NCI-H2107 (cell line): ENCODE measurements at places on chromosomes 7 and 10.

DNA sequence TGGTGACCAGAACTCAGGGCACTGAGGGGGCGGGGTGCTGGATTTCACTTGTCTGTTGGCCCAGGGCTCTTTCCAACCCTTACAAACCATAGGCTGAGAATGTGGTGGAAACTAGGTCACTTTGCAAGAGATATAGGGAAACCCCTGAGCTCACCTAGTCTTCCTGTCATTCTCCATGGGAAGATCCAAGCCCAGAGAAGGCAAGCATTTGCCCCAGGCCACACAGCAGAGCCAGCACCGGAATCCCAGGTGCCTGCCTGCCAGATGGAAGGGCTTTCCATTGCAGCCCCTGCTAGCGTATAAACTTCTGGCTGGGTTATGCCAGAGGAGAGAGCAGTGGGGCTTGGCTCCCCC is 427 bp downstream of the PYROXD2 start:
- no peak for DNase-seq

GRCh38 chr7:152896217-152896616 is 136.7 kb downstream of the ACTR3B start:
- DNase-seq: no peak

- no peak for DNase-seq
These were observed 13.0 kb downstream of the MXI1 start for GRCh38 chr10:110220398-110220797.

DNA sequence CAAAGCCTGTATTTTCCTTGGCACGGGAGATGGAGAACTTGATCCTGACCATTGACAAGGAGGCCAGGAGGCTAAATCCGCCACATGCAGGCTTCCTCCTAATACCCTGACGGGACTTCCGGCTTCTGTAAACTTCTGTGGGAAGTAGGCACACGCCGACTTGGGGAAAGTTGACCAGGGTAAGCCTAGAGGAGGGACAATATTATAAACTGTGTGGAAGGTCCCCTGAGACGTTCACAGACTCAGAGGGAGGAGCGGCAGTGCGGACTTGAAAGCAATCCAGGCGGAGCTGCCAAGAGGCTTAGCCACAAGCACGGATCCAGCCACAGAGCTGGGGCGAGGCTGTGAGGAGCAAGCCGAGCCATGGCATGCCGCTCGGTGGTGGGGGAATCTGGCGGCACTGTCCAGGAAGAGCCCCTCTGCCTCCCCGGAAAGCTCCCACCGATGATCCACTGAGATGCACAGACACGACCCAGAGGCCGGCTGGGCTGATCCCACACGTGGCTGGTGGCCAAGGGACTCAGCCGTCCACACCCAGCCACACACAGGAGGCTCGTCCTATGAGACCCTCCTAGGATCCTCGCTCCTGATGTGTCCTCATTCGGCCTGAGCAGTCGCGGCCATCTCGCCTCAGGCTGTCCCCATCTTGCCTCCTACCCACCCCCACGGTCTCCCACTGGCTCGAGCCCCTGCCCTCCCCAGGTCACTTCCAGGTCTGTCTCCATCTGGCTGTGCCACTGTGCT is 40.0 kb upstream of the INSIG1 start:
- no peak for DNase-seq

DNA sequence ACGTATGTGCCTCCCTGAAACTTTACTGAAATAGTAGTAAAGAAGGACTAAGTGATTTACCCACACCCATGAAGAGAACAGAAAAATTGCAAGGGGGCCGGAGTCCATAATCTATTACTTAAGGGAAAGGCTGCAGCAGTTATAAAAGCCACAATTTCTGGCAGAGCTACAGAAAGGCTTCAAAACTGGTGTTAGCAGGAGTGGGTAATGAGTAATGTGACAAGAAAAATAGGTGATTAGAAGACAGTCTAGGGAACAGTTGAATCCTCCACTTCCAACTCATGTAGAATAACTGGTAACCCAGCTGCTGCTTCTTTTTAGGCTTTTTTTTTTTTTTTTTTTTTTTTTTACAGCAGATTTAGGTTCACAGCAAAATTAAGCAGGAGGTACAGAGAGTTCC is 413.3 kb downstream of the SFMBT2 start:
- no peak for DNase-seq

DNA sequence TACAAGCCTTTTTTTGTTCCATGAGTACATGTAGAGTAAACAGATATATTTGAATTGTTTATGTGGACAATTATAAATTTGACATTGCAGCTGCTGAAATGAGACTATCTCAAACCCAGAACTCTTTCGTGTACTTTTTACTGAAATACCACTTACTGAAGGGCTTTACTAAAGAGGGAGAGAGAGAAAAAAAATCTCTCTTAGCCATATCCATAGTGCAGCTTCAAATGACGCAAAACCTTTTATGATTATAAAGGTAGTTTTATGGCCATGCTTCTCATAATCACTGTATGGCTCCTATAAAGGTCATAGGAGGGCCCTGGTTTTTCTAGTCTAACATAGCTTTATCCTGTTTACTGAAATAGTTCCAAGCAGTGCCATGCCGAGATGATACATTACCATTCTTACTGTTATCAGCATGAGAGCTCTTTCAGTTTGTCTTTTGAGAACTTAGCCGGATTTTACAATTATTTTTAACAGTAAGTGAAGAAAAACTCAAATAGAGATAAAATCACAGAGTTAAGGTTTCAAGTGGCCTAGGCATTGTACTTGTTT is 35.1 kb downstream of the KCND2 start:
- no peak for DNase-seq

DNA sequence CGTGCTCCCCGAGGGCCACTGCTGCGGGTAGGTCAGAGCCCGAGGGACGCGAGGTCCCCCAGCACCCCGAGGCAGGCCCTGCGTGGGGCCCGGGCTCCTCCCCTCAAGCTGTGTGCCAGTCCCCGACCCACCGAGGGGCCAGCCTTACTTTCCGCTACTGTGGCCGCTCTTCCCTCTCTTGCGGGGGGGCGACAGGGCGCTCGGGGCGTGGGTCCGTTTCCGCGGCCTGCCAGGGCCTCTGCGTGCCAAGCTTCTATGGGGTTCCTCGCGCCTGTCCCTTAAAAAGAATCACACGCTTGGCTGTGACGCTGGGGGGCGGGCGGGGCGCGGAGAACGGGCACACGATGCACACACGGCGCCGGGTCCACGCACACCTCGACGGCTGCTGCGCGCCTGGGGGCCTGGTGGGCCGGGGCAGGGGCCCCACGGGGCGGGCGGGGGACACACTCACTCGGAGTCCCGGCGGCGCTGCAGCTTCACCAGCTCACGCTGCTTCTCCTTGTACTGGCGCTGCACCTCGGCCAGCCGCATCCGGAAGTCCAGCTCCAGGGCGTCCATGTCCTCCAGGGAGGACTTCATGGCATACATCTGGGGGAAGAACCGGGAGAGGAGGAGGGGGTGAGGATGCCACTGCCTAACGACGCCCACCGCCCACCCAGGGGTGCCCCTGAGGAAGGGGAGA is 62.0 kb downstream of the TNRC18 start:
- DNase-seq: no peak

- no peak for DNase-seq
These were observed 366.1 kb upstream of the BMPER start for GRCh38 chr7:33539198-33539597.

- no peak for DNase-seq
These were observed 70.0 kb upstream of the FAM13C start for GRCh38 chr10:59432207-59432900.

GRCh38 chr10:77865580-77866324 is 60.8 kb downstream of the DLG5 start:
- no peak for DNase-seq

GRCh38 chr7:49817279-49817678 is 43.8 kb downstream of the VWC2 start:
- no peak for DNase-seq

GRCh38 chr7:7251742-7252141 is 69.4 kb downstream of the C1GALT1 start:
- no peak for DNase-seq

DNA sequence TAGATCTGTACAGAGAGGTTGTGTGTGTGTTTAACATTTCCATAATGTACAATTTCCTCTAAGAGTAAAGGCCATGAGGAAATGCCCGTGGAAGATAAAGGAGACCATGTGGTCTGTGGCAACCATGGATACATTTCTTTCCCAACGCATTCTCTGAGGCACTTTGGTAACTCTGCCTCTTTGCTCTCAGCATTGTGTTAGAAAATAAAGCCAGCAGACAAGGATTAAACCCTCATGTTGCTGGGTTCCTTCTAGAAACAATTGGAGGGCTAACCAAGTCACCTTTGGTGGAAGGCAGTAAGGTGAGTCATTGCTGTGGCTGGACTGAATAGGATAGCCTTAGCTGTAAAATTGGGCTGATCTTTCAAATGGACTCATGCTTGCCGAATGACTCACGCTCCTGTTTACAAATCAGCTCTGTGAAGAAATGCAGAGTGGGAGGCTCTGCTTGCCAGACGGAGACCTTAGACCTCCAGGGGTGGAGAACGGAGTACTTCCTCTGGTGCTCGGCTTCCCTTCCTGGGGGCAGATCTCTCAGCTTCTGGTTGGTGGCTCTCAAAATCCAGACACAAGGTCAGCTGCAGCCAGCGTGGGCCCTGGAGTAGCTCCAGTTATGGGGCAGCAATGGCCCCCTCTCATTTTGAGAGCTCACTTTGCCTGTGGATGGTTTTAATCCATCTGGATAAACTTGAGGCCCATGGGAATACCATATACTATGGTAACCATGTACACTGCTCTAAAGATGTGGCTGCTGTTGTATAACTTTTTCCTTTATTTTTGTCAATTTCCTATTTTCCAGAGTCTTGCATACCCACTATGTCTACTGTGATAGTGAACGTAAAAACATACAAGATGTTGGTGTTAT is 137.3 kb downstream of the TCF7L2 start:
- no peak for DNase-seq
